ENCODE measurements at places on chromosomes 12 and 14.

- DNase-seq, result no peak
Observed at GRCh38 chr12:91256411-91256810, 73.8 kb upstream of the DCN start.

DNA sequence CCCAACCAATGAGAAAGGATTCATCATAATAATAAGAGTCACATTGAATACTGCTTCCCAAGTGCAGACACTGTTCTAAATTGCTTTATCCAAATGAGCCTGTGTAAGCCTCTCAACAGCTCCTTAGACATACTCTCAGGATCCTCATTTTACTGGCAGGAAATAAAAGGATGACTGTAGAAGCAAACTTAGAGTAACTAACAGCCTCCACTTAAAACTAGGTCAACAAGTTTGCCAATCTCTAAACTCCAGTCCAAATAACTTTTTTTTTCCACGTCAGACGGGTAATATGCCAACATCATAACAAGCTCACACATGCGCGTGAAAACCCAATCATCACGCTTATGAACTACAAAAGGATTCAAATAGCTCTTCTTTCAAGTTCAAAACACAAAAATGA, 15.3 kb upstream of the DPF3 start:
- DNase-seq, result no peak

DNA sequence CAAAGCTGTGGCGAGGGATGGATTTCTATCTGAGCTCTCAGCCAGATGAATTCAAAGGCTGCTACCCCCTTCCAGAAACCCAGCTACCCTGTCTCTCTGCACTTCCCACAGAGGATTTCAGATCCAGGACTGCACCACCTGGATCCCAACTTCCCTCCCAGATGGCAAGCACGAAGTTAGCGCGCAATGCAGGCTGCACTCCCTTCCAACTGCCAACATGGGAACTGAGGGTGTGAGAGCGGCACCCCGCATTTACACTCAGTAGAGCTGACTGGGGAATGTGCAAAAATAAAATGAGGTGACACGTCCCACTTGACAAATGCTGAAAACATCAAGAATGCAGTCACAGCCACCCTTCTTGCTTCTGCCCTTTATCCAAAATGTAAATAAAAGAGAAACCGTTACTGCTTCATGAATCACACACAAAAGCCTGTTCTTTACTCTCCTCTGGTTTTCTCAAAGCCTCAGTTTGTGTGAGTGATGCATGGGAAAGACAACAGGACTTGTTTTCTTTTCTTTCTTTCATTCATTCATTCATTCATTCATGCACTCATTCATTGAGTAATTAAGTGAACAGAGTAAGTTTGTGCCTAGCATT, 85.7 kb downstream of the ITPK1 start:
- DNase-seq, result no peak

DNA sequence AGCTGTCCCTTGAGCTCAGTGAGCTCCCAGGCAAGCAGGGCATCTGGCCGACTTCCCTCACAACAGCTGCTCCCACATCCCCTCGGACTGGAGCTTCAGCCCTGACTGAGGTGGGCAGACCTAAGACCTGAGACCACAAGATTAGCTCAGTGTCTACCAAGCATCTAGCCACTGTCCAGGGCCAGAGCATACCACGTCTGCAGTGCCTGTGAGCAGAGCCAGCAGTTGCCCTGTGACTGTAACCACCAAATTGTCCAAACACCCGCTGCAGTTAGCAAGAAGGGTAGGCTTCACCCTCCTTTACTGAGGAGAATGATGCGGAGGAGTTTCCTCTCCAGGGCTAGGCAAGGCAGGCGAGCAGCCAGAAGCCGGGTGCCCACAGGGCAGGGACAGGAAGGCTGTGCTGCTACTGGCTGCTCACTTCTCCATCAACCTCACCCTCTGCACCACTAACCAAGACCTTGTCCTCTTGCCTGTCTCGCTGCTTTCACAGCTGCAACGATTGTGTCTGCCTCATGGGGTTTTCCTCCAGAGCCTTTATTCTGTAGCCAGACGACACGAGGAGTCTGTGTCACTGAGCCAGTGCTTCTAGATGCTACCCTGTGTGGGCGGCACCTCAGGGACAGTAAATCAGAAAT, 53.9 kb downstream of the ANAPC7 start:
- peak; percentile 24 for DNase-seq

- no peak for DNase-seq
Observed at GRCh38 chr12:5861416-5861815, 83.6 kb downstream of the ANO2 start.

- no peak for DNase-seq
Observed at GRCh38 chr12:89373763-89374572, 21.7 kb upstream of the DUSP6 start.

- DNase-seq, result no peak
Observed at GRCh38 chr14:92968291-92969020, 45.5 kb downstream of the CHGA start.

DNA sequence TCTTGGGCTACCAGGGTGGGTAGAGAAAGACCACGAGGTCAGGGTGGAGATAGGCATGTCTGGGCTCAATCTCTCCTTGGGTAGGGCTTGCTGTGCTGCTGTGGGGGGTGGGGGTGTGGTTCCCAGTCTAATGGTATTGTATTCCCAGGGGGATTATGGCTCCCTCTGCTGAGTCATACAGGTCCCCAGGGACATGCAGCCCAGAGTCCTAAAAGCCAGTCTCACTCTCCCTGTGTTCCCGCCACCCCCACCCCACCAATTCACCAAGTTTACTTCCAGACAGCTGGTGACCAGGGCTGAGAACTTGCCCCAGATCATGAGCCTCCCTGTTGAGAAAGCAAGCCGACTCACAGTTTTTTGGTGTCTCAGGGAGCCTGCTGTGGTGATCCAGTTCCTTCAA, 367.6 kb downstream of the C12orf75 start:
- no peak for DNase-seq

GRCh38 chr14:91415794-91416743, 1.6 kb downstream of the CCDC88C start:
- DNase-seq, result peak; percentile 82

DNA sequence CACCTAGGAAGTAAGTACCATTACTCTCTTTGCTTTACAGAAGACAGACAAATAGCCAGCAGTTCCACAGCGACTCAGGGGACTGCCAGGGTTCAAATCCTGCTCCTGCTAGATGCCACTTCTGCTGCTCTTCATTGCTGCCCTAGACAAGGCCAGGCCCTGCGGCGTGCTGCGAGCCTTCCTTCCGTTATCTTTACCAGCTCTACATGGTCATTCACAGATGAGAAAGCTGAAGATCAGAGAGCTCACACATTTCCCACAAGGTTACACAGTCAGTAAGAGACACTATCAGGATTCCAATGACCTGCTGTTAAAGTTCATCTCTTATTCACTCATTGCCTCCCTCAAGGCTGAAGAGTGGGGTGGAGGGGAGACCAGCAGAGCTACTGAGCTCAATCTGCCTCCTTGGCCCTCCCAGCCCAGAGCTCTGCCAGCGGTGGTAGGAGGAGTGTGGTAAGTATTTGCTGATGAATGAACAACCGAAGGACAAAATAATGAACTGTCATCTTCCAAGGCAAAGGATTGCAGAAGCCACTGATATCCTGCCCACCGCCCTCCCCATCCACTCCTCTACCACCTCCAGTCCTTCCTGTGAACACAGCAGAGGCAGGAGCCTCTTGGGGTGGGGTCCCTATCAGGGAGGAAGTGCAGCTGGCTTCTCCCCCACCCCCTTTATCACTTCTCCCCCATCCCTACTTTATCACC, 14.6 kb upstream of the HDAC7 start:
- DNase-seq, result no peak

DNA sequence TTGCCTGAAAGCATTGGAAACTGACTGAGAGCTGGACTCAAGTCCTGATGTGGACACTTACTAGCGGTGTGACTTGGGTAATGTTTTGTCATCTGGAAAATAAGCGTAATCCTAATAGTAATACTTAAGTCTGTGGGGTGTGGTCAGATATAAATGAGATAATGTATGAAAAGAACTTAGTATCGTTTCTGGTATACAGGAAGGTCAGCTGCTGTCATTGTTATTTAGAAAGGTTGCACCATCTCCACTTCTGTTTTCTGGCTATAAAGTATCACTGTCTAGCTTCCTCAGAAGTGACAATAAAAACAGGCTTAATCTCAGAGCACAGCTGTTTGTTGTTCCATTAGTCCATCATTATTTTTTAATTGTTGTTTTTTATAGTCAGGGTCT, 34.1 kb upstream of the TUBA1C start:
- no peak for DNase-seq

- no peak for DNase-seq
Observed at GRCh38 chr12:106645074-106645421, 62.2 kb downstream of the RFX4 start.

Measured in CD4-positive, alpha-beta T cell treated with Interleukin-12 subunit alpha and Interleukin-12 subunit beta, for 1 hour (primary cell).